Stimulated activated CD4-positive, alpha-beta T cell treated with anti-CD3 and anti-CD28 coated beads, TNF-alpha, amount 100 ng/mL, for 4 hours (primary cell): ENCODE measurements at places on chromosomes 3 and 15.

DNA sequence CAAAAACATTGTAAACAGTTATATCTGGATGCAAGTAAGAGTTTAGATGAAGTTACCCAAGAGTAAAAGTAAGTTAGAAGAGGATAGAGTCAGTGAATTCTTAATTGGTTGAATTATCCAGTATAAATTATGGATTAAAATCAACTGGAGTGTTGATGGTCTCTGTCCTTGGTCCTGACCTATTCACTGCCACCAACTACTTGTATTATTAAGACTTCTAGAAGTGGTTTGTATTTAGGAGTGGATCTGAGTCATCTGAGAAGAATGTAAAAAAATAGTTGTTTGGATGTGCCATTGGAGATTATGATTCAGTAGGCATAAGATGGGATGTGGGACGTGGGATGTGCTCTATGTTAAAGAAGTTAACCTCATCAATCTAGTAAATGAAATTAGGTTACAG is 86.4 kb downstream of the SYNPR start:
- no peak for DNase-seq

DNA sequence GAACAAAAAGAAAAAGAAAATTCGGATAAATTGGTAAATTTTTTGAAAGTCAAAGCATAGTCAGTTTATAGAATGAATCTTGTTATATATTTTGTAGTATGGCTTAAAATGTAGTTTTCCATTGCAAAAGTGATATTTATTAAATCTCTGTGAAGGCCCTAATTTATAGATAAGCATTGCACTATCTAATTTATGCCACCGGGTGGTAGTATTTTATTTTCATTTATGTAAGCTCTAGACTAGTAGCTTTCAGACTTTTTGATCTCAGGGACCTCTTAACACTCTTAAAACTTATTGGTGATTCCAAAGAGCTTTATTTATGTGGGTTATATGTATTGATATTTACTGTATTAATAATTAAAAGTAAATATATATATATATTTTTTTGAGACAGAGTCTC is 133.9 kb upstream of the LRRFIP2 start:
- no peak for DNase-seq

DNA sequence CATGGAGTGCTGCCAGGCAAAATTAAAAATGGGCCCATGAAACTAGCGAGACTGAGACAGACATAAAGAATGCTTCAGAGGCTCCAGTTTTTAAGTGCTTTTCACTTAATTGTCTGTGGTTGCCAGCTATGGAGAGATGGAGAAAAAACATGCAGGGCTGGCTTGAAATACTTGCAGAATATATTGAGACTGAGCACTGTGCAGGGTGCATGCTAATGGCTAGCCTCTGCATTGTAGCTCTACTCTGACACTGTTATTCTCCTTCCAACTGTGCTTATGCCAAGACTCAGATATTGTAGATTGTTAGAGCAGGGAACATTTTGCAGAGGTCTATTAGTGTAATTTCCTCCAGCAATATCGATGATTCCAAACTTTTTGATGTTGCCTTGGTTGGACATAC is 735.0 kb downstream of the PDCD6IP start:
- no peak for DNase-seq

DNA sequence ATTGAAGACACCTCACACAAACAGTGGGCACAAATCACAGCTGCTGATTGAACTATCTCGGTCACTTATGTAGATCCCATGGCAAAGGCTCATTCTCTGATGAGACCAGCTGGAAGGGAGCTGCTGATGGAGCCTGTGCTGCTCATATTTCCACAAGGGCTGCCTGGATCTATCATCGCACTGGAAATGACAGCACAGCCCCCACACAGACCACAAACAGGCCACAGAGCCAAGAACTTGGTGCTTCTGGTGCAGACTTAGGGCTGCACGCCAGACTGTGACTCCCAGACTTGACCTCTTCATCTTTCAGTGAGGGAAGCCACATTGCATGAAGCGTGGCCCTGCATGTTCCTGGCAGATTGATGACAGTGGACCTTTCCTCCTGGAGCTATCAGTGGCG is 197.6 kb downstream of the MINAR1 start:
- no peak for DNase-seq

GRCh38 chr3:138376663-138377062 is 28.3 kb downstream of the MRAS start:
- DNase-seq, result no peak

DNA sequence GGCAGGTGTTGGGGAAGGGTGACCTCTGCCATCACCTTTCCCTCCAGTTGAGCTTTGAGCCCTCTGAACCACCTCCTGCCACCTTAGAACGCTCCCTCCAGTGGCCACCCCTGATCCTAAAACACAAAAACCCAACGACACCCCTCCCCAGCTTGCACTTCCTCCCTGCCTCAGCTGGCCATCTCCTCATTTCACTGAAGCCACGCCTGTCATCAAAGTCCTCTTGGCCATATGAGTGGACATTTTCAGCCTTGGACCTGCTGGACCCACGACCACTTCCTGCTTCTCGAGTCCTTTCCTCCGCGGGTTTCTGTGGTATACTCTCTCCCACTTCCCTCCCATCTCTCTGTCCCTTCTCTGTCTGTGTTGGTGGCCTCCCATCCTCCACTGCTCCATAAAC is 48.5 kb upstream of the NR2C2 start:
- no peak for DNase-seq

GRCh38 chr15:101048176-101048575 is 129.0 kb downstream of the LRRK1 start:
- no peak for DNase-seq

GRCh38 chr15:58065445-58066041 is at the start of gene ALDH1A2:
Gene ALDH1A2, minus strand, starts transcription at chr15:58065711. Its CDS starts 61 bp downstream, at chr15:58065650.
- no peak for DNase-seq

DNA sequence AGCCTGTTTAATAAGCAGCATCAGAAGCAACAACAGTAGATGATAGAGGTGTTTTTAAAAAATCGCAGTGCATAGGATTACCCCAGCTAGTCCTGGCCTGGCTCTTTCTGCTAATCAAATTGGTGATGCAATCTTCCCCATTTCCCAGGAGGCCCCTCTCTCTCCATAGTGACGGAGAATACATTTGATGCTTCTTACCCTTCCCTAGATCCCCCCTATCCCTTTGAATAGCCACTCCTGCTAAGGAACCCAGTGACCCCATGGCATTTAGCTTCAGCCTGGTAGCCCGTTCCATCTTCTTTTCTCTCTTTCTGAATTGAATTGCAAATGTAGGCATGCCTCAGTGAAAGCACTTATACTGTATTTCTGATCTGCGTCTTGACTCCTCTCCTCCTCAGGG is 223.6 kb upstream of the GAP43 start:
- no peak for DNase-seq

DNA sequence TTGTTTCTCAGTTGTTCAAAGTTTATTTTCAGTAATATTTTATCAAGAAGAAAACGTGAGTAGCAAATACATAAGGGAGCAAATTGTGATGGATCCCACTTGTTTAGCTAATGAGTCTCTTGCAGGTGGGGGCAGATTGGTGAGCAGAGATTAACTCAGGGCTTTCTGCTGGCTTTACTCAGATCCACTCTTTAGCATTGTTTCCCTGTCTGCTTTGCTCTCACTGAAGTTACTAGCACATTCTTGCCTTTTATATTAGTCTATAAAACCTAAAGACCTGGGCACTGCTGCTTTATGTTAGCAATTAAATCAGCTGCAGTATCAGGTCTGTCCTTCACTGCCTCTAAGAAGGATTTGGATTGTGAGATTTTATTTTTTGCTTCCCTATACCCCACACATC is 71.5 kb downstream of the STAC start:
- no peak for DNase-seq

DNA sequence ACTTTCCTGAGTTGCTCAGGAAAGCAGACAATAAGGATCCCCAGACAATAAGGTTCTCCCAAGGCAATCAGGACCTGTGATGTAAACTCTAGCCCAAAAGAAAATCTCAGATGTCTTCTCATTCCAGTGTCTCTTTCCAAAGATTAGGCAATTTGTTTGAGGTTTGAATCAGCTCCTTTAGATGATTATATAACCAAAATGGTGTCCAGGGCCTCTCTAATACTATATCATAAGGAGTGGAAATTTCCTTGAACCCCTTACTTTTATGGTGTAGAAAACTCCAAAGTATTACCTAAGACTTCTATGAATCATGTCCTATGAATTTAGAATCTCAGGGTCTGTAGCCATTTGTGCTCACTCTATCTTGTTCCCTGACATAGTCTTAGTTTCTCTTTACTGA is 65.9 kb downstream of the GPR176 start:
- DNase-seq, result no peak

DNA sequence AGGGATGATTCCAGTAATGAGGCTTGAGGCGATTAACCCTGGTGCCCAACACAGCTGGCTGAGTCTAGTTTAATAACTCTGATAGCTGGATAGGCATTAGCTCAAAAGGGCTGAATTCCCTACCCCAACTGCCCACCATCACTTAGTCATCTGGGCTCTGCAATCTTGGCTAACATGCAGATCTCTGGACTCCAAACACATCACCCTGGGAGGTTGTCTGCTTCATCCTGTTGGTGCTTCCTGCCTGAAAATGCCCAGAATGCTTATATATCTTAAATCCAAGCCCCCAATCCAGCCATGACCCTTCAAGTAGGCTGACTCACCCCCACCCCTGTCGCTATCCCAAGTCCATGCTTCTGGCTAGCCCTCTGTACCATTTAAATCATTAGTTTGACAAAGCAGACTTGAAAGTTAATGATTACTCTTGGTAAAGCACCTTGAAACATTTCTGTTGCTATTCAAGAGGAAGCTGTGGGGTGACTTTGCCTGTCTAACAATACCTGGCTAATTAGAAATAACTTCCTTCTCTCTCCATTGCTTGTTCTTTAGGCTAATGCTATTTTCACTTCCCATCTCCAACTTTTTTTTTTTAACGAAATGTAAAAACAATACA is 107.0 kb upstream of the RORA start:
- DNase-seq, result no peak

DNA sequence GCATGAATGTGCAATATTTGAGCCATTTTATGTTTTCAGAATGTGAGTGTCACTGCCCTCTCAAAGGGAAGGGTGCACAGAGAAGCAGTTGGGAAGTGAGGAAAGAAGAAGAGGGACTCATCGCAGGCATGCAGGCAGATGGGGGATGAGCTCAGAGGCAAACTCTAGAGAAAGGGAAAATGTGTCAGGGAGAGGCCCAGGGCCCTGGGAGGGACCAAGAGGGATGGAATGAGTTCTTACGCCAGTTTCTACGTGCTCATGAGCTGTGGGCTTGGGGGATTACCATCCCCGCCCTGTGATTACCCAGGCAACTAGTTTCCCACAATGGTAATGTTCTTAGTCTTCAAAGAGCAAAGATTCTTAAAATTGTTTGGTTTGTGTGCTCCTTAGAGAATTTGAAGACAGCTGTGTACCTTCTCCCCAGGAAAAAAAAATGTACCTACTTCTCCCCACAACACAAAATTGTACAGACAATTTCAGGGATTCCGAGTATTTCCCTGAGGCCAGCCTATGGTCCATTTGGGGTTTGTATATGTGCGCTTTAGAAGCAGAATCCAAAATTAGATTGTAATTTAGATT is 17.8 kb downstream of the GCSAM start:
- DNase-seq, result no peak

DNA sequence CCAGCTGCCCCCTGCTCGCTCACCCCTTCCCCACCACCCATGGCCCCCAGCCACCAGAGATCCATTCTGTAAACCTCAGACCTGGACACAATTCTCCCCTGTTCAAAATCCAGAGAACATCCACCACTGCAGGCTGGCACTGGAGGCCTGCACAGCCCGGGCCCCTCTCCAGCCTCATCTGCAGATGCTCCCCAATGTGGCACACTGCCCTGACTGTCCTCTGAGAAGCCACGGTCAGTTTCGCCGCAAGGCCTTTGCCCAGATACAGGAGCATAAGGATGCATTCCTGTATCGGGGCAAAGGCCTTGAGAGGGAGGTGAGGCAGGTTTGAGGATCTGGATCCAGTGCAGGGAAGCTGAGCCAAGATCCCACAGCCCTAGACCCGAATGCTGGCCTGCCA is 175.4 kb upstream of the LINGO1 start:
- DNase-seq, result no peak

DNA sequence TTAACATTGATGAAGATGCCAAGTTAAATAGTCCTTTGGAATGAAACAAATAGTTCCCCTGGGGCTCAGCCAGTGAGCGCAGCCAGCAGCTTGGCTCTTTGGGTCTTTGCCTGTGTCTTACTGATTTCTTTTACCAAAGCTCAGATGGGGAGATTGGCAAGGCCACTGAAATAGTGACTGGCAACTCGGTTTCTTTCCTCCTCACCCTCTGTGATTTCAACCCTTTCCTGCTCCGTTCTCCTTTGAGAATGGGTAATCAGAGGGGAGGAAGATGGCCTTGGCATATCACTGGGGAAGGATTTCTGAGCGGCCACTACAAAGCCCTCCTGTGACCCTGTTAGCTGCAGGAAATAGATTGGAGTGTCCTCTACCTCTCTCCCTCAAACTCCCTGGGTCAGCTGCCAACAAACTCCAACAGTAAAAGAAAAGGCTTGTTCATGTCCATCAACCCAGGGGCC is 337.1 kb upstream of the LRRFIP2 start:
- no peak for DNase-seq

DNA sequence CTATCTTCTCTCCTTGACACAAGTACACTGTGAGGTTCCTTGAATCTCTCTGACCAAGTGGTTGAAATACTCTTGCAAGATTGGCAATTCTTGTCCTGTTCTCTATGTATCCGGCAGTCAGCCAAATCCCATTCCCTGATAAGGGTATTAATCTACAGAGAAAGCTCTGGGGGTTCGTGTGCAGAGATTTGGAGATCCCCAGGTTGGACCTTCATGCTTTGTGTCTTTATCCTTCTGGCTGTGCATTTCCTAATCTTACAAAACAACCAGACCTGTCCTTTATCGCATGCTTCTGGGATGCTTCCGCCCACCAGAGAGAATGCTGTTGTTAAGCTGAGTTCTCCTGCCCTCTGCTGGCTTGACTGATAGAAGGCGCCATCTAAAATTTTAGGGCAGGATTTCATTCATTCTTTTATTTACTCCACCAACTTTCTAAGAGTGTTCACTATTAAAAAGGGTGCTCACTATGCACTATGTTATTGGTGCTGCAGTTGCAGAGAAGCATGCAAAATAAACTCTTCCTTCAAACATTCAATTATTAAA is 8.6 kb upstream of the SST start:
- no peak for DNase-seq
